Esophagus mucosa (tissue), 1 donor: ENCODE measurements at places on chromosomes 7 and 10.

GRCh38 chr7:65409363-65409762, 35.7 kb downstream of the ZNF92 start:
- no peak for ATAC-seq

GRCh38 chr10:71627230-71627939, 92.2 kb downstream of the C10orf105 start:
- no peak for ATAC-seq

DNA sequence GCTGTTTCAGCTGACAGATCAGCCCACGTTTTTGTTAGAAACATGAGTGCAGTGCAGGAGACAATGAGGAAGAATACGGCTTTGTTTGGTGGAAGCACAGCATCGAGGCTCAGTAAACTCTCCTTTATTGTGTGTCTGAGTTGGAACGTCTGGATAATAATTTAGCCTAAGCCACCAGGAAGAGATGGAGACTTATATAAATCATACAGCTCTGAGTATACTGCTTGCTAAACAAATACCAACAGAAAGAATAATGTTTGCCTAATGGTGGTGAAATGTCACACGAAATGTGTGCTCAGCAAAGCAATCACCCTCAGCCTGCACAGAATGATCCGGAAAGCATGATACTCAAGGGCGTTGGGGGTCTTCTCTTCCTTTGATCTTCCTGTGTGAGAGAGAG, 664.1 kb upstream of the ADARB2 start:
- ATAC-seq, result no peak

- no peak for ATAC-seq
Observed at GRCh38 chr7:28296571-28297483, 115.5 kb upstream of the CREB5 start.

GRCh38 chr7:111990643-111991042, 215.6 kb downstream of the DOCK4 start:
- no peak for ATAC-seq

DNA sequence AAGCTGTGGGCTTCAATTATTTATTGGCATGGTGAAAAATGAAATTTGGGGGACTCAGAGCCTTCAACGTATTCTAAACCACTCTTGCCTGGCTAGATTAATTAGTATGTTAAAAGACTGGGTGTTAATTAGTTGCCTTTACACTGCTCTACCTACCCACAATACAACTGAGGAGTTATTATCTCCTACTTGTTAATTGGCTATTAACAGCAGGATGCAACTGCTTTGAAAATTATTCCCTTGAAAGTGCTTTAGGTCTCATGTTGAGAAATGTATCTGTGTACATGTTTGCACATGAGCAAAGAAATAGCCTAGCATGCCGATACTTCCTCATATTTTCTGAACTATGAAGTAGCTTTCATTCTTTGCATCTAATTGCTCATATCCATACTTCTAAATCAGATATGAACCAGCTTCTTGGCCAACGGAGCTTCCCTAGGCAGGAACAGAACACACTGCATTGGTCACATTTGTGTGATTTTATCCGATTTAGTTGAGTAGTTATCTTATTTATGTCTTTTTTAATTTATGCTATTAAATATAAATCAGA, 155.8 kb downstream of the GPAM start:
- no peak for ATAC-seq

DNA sequence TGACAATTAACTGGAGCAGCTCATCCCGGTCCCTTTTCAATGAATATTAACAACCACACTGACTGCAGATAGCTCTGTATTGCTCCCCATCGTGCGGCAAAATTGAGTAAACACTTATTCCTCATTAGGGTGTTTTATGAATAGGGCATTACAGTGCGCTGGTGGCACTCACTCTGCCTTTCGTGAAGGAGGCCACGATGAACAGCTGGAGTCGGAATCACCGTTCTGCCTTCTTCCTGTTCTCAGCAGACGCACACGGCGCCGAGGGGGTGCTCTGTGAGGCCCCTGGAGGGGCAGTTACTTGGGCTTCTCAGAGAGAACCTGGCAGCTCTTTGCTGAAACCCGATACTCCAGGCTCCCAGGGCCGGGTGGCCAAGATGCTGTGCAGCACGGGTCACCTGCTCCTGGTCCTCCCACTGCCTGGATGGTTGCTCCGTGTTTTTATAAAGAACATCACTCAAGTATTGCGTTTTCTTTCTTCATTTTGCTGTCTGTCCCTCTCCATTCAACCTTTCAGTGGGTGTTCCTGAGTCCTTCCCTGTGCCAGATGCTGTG, 241.9 kb downstream of the GLRX3 start:
- ATAC-seq, result no peak

GRCh38 chr7:39085590-39086049, 107.9 kb downstream of the POU6F2 start:
- ATAC-seq, result no peak

DNA sequence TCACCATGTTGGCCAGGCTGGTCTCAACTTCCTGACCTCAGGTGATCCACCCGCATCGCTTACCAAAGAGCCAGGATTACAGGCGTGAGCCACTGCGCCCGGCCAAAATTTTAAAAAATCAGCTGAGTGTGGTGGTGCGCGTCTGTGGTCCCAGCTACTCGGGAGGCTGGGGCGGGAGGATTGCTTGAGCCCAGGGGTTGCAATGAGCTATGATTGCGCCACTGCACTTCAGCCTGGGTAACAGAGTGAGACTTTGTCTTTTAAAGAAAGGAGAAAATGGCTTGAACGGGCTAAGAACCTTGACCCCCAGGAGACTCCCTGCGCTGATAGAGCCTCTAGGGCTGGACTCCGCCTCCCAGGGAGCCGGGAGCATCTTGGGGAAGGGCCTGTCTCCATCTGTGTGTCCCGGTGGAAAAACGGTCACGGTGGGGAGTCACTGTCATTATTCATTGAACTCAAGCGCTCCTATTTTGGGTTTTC, 760 bp upstream of the KCTD7 start:
- ATAC-seq, result peak; percentile 3

- no peak for ATAC-seq
Observed at GRCh38 chr7:137418841-137419240, 75.3 kb upstream of the PTN start.

DNA sequence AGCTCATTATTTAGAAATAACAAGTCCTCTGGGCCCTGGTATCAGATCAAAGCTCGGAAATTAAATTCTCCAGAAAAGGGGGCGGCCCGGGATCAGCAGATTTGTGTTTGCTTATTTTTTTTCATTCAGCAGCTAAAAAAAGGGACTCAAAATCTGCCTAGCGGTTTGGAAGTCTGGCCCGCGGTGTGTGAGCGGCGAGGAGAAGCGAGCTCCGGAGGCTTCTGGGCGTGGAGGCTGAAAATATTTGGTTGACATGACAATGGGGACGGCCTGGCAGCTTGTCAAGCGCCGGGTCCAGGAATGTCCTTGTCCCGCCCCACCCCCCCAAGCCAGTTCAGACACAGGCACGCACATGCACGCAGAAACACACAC, 43.4 kb downstream of the FOXL3 start:
- ATAC-seq, result peak; percentile 22

- ATAC-seq, result peak; percentile 85
Observed at GRCh38 chr10:110226543-110226925, 19.1 kb downstream of the MXI1 start.

- no peak for ATAC-seq
Observed at GRCh38 chr10:43818687-43819086, 170.0 kb upstream of the ZNF32 start.

DNA sequence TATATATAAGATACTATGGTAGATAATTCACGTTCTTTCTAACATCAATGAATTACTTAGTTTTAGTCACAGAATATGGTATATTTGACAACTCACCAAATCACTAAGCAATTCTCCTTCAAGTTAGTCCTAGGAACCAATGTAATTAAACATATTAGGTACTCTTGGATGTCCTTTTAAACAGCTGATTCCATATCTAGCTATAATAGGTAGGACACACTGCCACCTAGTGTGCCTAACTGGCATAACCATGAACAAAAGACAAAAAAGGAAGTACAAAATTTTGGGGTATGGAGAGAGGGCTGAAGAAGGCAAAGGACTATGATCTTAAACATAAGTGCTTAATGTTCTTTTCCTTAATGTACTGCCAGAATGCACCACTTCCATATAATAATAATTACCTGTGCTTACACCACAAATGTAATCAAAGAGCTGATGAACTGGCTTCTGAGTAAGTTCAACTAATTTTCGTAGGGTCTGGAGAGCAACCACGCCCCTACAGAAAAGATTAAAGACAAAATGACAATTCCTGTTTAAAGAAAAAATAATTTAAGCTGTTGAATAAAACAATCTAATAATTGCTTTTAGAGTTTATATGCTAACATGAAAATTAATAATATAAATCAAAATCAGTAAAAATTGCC, 28.7 kb downstream of the PNPLA8 start:
- peak; percentile 81 for ATAC-seq

- ATAC-seq, result peak; percentile 44
Observed at GRCh38 chr7:153193144-153193595, 433.6 kb downstream of the ACTR3B start.

DNA sequence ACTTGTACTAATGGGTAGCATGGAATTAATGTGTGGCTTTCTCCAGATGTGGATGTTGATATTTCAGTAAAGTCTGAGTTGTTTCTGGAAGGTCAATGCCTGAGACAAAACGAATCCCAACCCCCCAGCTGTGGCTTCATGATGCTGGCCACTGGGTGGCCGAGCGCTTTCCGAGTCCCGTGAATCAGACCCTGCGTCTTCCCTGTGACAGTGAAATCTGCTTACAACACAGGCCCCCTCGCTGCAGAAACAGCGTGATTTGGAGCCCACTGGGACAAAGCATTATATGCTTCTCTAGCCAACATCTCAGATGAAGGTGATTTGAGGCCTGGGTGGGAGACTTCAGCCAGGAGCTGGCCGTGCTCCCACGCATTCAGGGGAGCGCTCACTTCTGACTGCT, 124.7 kb downstream of the WDR37 start:
- no peak for ATAC-seq

GRCh38 chr10:117477961-117478670, 64.4 kb upstream of the EMX2 start:
- ATAC-seq, result peak; percentile 73

DNA sequence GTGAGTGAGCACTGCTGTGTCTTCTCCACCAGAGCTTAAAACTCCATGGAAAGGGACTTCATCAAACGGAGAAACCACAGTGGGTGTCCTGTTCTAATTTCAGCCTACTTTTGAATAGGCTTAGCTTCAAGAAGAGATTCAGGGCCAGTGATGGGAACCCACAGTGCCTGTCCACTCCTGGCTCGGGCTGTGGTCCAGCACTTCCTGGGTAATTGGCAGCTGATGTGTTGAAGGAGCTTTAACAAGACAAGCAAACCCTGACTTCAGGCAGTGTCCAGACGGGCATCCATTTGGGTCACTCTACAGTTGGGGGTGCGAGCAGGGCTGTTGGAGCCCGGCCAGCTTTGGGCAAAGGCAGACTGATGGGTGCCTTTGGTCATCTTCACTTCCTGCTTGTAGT, 14.5 kb downstream of the VWC2 start:
- no peak for ATAC-seq

- ATAC-seq, result no peak
Observed at GRCh38 chr10:71345694-71346093, 26.6 kb downstream of the SLC29A3 start.

GRCh38 chr10:93180482-93180931, 106.8 kb downstream of the CYP26A1 start:
- ATAC-seq, result no peak

DNA sequence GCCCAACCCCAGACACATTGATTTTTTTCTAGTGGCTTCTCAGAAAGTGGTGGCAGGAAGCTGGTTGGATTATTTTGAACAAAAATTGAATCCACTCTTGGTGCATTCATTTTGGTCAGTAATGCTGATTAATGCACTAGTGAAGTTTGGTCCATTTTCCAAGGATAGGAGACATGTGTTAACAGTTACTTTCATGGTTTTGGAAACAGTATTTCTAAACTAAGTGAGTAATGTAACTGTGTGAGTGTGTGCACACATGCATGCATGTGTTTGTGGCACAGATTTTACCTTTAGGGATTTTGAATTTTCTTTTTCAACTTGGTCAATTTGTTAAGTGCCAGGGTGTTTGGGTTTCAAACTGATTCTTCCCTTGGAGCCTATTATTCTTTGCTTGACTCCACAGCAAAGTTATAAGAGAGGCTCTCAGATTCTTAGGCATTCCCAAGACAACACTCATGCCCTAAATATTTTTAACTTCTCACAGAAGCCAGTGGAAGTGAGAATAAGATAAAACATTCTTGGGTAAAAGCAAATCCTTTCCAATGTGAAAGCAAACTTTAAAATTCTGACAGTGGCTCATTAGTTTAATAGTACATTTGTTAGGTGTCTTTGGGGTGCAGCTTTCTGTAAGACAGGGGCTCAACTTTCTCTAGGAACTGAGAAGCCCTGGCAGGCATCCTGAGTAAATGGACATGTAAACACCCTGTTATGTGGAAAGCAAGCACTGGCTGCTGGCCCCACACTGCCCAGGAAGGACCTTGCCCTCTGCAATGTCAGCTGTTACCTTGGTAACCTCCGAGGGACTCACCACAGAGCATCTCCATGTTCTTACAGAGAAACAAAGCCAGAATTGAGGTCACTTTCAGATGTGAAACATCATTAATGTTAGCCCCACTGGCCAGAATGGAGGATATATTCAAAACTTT, 68.4 kb downstream of the ASAH2B start:
- ATAC-seq, result no peak

DNA sequence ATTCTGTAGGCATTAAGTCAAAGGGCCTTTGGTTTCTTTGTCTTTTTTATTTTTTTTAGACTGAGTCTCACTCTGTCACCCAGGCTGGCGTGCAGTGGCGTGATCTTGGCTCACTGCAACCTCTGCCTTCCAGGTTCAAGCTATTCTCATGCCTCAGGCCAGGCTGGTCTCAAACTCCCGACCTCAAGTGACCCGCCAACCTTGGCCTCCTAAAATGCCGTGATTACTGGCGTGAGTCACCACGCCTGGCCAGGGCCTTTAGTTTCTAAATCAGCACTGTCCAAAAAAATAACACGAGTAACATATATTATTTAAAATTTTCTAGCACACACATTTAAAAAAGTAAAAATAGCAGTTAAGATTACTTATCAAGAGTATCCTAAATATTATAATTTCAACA, 11.1 kb upstream of the ACSL5 start:
- no peak for ATAC-seq

- ATAC-seq, result no peak
Observed at GRCh38 chr7:50368366-50368765, 63.9 kb downstream of the IKZF1 start.

GRCh38 chr10:76786504-76787072, 851.0 kb downstream of the KCNMA1 start:
- ATAC-seq, result no peak

DNA sequence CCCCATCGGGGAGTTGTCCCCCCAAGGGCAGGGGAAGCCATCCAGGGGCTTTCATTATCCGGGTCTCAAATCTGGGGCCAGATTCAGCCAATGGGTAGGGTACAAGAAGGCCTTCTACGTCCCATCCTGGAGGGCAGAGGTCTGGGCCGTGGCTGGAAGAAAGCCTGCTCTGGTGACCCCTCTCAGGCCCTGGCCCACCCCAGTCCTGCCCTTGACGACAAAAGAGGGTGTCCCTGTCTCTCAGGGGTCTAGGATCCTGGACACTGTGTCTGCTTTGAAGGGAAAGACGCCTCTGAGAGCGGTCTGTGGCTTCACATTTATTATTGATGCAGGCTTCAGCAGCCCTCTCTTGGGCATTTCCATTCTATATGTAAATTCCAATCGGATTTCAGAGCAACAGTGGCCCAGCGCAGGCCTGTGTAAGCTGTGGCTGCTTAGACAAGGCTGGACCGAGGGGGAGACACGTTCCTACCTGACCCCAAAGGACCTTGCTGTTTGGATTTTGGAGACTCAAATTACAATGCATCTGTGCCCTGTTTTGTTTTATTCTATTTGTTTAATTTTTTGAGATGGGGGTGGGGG, 83.2 kb upstream of the BAIAP2L1 start:
- no peak for ATAC-seq
